T-cell (primary cell): ENCODE measurements at places on chromosomes 4 and X. TPM values are rescaled to one million over a fixed set of nuclear protein-coding genes. Genes with fewer than 3 reads are reported as not detected.

The CCDC149 gene
- 0.41 TPM for total RNA-seq

The PNMA5 gene
- not detected for total RNA-seq

The RADX gene
- 10.4 TPM for total RNA-seq

The INTS12 gene
- 20.4 TPM for total RNA-seq

The CXCL3 gene
- 0.35 TPM for total RNA-seq

The VMA21 gene
- total RNA-seq, result 22.8 TPM

The RAB33A gene
- total RNA-seq, result 4.4 TPM

The TIGD2 gene
- total RNA-seq, result 5.2 TPM

The PNMA6A gene
- total RNA-seq, result 0.50 TPM

The UGT2A3 gene
- total RNA-seq, result not detected

The ETDB gene
- not detected for total RNA-seq

The DDIT4L gene
- 0.19 TPM for total RNA-seq

The P2RY10 gene
- total RNA-seq, result 67.4 TPM

The ZNF630 gene
- total RNA-seq, result 2.7 TPM

The ASB9 gene
- not detected for total RNA-seq

The TMSB15C gene
- 2.1 TPM for total RNA-seq

The DKK2 gene
- not detected for total RNA-seq

The RPS6KA6 gene
- not detected for total RNA-seq

The TMPRSS11A gene
- not detected for total RNA-seq

The NEIL3 gene
- 0.44 TPM for total RNA-seq

The IDH3G gene
- 54.6 TPM for total RNA-seq

The POF1B gene
- total RNA-seq, result 0.25 TPM

The HTT-AS gene
- total RNA-seq, result not detected

The AFP gene
- total RNA-seq, result 3.6 TPM
